Testis (tissue), 5 donors: ENCODE measurements at places on chromosomes 16 and 17.

DNA sequence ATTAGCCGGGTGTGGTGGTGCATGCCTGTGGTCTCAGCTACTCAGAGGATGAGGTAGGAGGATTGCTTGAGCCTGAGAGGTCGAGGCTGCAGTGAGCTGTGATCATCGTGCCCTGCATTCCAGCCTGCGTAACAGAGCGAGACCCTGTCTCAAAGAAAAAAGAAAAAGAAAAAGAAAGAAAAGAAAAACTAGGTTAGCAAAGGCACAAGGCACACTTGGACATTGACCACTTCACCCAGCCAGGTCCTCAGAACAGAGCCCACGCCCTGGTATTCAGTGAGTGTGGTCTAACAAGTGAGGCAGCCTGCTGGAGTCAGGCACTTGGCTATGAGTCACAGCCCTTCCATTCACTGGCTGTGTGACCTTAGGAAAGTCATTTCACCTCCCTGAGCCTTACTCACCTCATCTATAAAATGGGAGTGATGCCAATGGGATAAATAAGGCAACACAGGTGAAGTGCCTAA lies 10.4 kb downstream of the MILR1 start:
- DNase-seq: no peak

GRCh38 chr17:35079547-35080423 lies 16.3 kb upstream of the RFFL start:
- no peak for DNase-seq

- no peak for DNase-seq
These were observed 1.3 kb downstream of the GJD3 start for GRCh38 chr17:40363111-40363827.

DNA sequence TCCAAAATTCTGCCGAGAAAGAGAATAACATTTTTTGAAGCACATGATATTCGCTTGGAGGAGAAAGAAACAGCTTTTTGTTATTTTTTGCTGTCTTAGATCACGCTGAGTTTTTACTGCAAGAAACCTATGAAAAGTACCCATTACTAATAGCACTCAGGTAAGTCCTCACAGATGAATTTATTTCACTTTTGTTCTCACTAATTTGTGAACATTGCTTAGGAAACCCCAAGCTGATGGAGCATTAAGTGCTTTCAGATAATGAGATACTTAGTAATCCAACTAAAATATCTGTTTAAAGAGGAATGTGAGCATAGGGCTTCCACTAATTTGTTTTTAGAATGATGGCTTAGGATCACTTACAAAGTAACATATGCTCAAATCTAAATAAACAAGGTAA lies 45.7 kb downstream of the MYO1D start:
- DNase-seq: no peak

GRCh38 chr17:27805520-27806146 lies 5.3 kb upstream of the NOS2 start:
- peak; percentile 92 for DNase-seq

GRCh38 chr17:64938925-64939474 lies 19.7 kb upstream of the LRRC37A3 start:
- DNase-seq: peak; percentile 48

- no peak for DNase-seq
These were observed 46.5 kb upstream of the CDRT4 start for GRCh38 chr17:15513856-15514459.

DNA sequence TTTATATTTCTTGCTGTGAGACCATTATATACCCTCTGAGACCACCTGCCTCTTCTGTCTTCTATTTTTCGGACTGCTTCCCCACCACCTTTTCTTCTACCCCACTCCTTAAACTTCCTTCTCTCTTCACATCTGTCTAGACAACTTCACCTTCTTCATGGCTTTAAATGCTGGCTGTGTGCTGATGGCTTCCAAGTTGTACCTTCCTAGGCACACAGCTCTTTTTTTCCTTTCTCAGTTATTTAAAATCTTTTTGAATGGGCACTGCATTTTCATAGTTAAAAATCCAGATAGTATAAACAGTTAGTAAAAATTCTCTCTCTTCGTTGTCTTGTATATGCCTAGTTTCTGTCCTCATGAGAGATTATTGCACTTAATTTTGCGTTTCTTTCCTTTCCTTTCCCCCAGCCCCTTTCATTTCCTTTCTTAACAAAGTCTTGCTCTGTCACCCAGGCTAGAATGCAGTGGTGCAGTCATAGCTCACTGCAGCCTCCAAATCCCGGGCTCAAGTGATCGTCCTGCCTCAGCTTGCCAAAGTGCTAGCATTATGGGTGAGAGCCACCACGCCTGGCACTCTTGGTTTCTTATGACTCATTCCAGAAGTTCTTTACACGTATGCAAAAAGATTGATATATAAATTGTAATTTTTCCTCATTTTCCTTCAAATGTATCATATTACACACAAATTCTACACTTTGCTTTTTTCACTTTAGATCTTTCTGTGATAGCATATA lies 114.3 kb downstream of the NPIPB5 start:
- no peak for DNase-seq

GRCh38 chr17:16941072-16942036 lies 30.6 kb downstream of the TNFRSF13B start:
- DNase-seq: peak; percentile 6

- DNase-seq: no peak
These were observed 2.1 kb downstream of the FAM20A start for GRCh38 chr17:68599091-68599490.

GRCh38 chr16:22317001-22317530 lies 19.9 kb downstream of the POLR3E start:
- peak; percentile 13 for DNase-seq

DNA sequence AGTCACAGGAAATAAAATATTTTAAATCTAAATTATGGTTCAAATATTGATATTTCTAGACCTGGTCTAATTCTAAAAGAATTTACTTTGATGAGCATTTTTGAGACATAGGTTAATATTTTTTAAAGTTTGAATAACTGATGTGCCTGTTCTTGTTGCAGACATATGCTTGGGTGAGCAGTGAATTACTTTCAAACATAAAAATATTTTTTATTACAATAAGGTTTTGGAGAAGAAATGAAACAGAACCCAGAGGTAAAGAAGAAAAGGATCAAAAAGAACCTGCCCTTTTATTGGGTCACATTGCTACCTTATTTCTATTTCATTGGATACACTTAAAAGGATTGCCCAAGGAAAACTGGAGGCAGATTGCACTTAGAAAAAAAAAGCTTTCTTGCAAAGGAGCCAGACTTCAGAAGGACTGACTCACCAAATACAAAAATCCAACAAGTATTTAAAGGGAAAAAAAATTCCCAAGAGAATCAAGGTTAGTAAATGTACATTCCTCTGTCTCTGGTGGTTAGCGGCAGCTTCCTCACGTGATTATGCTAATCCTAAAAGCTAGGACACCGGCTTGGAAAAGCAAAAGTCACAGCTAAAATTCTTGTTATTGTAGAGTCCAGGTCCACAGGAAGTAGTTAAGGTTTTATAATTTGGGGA lies 18.5 kb downstream of the ENPP7 start:
- no peak for DNase-seq

GRCh38 chr16:70441406-70441990 lies 2.6 kb upstream of the ST3GAL2 start:
- DNase-seq: no peak

DNA sequence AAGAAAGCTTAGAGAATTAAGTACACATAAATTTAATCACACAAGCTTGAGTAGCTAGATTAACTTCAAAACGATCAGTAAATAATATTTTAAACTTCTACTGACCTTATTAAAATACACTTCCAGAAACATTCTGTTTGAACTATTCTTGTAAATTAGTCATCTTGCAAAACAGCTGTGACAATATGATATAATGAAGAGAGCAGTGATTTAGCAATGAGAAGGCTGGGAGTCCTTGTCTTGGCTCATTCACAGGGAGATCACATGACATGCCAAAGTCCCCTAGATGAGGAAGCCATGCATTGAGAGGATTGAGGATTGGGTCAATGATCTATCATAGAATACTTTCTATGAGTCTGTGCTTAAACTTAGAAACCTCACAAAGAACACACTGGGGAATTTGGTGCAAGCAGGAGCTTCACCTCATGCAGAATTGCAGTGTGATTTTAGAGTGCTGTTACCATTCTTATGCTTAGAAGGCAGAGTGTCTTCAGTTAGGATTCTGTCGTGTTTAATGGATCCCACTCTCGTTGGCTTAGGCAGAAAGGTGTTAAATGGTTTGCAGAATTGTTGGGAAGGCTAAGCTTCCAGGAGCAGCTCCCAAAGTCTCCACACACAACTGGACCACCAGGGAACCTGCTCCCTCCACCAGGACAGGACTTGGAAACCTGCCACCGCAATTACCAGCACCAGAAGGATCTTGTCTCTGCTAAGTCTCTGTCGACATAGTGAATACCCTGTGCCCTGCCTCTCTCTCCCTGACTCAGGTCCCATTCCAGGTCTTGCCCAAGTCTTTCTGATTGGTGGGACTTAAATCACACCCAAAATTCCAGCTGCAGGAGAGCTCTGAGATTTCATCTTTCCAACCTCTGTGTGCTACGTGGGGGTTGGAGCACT lies 87.1 kb downstream of the USP22 start:
- no peak for DNase-seq

- DNase-seq: no peak
These were observed 419 bp downstream of the RAB37 start for GRCh38 chr17:74737299-74738050.

DNA sequence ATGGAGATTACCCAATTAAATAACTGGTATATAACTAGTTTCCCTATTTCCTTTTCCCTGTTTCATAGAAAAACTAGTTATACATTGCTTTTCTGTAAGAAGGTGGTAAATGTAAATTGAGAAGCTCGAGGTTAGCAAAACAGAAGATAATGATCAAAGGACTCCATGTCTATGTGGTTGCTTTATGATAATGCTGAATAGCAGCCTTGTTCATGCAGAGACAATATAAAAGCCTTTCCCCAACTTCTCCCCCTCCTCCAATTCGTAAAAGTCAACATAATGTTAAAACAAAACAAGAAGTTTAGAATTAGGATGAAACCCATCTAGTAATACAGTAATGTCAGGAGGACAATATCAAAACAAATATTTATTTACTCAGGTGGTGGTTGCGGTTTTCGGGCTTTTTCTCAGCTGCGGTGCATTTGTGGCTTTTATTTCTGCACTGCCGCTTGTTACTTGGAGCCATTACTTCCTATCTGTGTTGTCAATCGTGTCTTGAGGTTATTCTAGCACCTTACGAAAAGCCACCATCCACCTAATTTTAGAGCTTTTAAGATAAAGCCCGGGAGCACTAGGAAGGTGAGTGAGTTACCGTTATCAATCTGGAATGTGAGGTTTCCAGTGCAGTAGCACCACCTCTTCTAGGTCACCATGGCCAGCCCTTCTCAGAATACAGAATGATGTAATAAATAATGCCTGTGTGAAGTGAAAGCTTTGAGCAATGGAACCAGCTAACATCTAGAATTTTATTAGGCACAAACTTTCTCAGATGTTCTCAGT lies 297.5 kb downstream of the CDH13 start:
- no peak for DNase-seq

- DNase-seq: no peak
These were observed 6.2 kb upstream of the MYOCD start for GRCh38 chr17:12659500-12659899.

- DNase-seq: no peak
These were observed 576 bp downstream of the ZNF768 start for GRCh38 chr16:30525844-30526136.

- no peak for DNase-seq
These were observed 90.7 kb upstream of the CLEC18B start for GRCh38 chr16:74511961-74512360.

DNA sequence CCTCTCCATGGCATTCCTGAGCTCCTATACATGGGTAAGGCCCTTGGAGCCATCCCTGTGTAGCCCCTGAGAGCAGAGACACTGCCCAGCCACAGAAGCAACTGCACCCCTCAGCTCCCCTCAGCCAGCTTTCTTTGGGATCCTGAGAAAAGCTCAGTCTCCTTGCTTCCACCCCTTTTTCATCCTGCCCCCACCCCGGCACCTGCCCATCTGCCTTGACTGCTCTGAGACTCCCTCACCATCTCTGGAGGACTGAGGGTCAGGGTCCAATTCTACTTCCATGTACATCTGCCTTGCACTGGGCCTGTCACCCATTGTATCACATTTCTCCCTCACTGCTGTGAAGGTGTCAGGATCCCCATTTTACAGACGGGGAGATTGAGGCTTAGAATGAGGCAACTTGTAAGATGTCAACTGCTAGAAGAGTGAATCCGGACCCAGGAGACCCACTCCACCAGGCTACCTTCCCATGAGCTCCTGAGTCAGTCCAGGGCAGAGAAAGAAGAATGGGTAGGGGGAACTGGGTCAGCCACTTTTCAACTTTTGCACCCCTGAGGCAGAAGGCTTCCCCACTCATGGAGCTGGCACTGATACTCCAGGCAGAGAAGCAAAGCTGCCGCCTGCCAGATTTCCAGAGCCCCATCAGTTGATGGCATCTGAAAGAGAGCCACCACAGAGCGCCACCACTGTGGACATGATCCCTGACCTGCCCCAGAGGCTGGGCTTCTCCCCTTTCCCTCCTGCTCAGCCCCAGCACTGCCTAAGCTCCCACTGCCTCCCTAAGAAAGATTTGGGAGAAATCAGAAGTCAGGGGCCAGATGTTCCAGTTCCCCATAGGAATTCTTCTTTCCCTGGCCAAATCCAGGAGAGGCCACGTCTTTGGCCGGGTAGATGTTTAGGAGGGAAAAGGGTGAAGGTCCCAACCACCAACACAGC lies 135.4 kb downstream of the TMEM132E start:
- no peak for DNase-seq

DNA sequence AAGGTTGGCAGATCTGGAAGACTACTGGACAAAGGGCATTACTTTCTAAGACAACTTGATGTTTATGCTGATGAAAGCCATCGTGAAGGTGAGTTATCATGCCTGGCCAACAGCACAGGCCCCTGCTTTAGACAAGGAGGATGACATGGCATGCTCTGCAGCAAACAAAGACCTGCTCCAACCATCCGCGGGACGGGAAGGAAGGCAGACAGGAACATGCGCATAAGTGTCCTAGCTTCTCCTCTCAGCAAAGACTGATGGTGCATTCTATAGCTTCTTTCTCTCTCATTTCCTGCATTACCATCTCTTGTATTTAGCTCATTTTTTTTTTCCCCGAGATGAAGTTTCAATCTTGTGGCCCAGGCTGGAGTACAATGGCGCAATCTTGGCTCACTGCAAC lies 5.4 kb downstream of the NPLOC4 start:
- no peak for DNase-seq

DNA sequence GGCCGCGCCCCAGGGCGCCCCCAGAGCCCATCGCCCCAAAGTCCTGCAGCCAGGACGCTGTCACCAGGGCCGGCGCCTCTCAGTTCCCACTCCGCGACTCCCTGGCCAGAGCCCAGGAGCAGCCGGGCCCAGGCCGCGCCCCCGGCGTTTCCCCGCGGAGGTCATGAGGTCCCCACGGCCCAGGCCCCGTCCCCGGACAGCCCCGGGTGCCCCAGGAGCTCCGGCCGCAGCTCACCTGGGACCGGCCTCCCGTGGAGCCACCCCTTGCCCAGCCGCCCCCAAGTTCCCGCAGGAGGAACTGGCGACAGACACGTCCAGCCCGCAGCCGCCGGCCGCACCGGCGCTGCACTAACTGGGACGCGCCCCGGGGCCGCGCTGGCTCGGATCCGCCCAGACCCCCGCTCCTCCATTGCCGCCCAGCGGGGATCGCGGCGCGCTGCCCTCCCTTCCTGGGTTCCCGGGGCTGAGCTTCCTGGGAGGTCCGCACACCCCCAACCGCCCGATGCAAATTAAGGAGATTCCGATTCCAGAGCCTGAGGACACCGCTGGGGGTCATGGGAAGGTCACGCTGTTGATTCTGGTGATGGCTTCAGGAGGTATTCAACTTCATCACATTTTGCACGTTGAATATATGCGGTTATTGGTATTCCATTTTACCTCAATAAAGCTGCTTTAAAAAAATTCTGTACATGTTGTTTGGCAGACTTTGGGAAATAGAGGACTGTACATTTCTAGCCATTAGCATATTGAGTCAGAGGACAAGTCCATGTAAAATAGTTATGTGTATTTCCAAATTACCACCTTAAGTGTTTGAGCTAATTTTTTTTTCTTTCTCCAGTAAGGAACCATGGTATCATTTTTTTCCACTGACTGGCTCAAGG lies 9.9 kb downstream of the AHSP start:
- DNase-seq: peak; percentile 18
